ENCODE measurements at places on chromosomes 7 and 10.
A peak's percentile ranks its signal among the peaks of the same experiment; 100 is the strongest.

GRCh38 chr10:28977518-28977917 lies 300.2 kb downstream of the BAMBI start:
- DNase-seq, result no peak

DNA sequence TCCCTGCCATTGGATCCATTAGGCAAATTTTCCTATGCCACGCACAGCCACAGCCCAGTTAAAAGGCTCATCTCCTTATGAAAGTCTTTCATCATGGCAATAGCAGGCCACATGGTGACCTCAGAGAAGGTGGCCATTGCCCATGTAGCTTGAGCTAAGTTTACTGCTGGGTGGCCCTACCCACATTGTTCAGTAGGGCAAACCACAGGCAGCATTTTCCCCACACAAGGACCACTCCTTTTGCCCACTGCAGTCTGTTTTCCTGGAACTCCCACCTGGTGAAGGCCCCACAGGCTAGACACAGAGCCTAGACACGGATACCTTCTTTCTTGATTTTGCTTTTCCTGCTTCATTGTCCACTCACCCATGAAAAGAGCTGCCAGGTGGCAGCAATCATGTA lies 101.5 kb upstream of the NPVF start:
- no peak for DNase-seq

- peak; percentile 7 for DNase-seq
Observed at GRCh38 chr7:128902761-128903585, 7.5 kb downstream of the KCP start.

DNA sequence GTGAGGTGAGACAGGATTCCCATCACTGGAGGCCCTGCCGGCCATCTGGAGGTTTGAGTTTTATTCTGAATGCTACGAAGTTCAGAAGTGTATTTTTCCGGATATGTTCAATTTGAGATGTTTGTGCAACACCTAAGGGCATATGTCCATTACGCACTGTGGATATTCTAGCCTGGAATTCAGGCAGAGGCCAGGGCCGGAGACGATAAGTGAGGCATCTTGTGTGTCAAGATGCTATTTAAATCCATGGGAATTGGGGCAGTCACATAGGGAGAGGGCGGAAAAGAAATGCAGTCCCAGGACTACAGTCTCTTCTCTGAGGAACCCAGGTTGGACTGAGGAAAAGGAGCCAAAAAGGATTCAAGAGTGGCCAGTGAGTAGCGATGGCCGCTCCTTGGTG lies 1.9 kb upstream of the SUV39H2 start:
- DNase-seq, result no peak

DNA sequence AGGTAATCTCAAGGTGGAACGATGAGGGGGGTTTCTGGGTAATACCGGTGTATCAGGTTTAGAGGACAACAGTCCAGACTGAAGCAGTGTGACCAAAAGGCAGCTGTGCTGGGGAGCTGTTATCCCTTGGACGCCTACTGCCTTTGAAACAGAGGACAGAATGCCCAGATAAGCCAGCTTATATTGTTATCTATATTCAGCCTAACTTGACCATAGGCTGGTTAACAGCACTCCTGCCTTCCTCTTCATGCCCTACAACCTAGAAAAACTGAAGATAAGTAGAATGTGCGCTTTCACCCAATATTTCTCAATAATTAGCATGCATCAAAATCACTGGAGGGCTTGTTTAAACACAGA lies 44.9 kb downstream of the IL6 start:
- DNase-seq, result no peak

GRCh38 chr7:126535176-126535575 lies 717.6 kb downstream of the GRM8 start:
- no peak for DNase-seq

DNA sequence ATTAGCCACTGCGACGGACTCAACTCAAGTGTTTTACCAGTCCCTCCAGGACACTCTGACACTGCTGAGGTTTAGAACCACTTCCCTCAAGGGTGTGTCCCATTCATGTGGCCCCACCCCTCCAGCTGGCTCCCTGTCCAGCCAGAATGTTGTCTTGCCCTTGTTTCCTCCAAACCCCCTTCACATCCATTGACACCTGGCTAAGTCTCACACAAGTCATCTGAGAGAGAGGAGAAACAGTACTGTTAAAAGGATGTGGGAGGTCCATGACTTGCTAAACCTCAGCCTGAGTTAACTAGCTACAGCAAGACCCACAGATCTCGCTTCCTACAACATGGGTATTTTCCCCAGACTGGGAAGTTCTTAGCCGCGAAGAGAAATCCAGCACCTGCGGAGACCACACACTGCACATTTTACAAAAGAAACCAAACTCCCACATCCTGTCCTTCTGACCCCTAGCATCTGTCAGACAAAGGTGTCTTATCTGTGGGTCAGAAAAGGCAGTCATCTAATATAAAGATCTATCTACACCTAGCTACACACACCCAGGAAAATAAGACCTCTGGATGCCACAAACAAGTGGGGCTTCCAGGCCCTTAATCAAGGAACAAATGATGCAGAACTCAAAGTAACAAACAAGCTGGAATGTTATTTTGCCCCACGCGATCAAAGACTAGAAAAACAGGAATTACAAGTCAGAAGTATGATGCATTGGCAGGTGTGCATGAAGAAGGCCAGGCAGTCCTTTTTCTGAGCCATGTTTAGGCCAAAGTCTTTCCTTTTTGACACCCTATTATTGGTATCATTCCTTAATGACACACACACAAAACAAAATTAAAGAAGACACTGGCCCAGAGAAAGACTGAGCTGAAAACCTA lies 13.9 kb downstream of the OSBPL3 start:
- no peak for DNase-seq

DNA sequence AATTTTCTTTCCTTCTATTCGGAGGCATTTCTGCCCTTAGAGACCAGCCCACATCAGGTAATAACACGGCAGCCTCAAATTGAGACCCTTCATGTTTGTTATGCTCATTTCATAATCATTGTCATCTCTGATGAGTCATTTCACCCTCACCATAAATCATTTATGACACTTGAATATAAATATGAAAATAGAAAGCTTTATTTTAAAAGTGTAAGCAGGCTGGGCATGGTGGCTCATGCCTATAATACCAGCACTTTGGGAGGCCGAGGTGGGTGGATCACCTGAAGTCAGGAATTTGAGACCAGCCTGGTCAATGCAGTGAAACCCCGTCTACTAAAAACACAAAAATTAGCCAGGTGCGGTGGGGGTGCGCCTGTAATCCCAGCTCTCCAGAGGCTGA lies 57.4 kb upstream of the EGFR start:
- no peak for DNase-seq

DNA sequence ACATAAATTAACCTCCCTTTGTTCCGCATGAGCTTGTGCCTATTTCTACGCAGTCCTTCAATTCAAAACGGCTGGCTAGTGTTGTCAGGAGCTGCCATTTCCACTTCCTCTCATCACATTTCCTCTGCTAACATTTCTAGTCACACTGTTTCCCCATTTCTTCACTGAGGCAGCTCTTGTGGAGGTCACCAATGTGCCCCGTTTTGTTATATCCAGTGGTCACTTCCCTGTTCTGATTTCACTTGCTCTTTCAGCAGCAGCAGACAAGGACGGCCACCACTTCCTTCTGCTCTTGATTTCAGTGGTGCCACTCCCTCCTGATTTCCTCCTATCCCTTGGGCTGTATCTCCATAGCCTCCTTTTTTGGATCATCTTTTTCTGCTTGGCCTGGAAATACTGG lies 64.8 kb upstream of the SEC61G start:
- DNase-seq, result peak; percentile 36

DNA sequence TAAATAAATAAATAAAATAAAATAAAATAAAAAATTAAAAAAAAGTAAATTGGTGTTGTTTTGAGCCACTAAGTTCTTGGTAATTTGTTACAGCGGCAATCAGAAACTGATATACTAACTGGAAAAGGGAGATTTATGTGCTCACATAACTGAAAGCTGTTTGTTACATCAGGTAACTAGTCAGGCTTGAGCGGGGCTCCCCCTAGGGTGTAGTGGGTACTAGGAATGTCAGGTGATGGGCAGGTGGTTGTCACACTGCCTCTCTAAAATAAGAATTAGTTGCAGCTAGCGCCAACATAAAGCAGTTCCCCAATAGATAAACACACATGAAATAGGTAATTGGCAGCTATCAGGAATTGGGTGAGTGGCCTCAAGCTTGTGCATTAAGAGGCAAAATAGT lies 1336.9 kb downstream of the XPNPEP1 start:
- DNase-seq, result no peak

DNA sequence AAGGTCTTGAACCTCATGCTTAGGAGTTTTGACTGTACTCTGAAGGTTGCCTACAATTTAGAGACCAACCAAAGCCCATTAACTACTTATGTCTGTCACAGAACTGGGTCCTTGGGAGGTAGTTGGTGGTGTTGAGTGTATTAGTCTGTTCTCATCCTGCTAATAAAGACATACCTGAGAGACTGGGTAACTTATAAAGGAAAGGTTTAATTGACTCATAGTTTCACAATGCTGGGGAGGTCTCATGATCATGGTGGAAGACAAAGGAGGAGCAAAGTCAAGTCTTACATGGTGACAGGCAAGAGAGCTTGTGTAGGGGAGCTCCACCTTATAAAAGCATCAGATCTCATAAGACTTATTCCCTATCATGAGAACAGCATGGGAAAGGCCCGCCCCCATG lies 319.6 kb upstream of the ZMIZ1 start:
- DNase-seq, result no peak

GRCh38 chr10:49598986-49599385 lies 11.1 kb upstream of the SLC18A3 start:
- DNase-seq, result no peak

- DNase-seq, result no peak
Observed at GRCh38 chr10:43403911-43404703, 4.9 kb downstream of the HNRNPF start.

GRCh38 chr7:19705663-19706062 lies 3.2 kb downstream of the POLR1F start:
- no peak for DNase-seq

- DNase-seq, result peak; percentile 59
Observed at GRCh38 chr7:143395187-143396149, 13.2 kb downstream of the EPHA1 start.

DNA sequence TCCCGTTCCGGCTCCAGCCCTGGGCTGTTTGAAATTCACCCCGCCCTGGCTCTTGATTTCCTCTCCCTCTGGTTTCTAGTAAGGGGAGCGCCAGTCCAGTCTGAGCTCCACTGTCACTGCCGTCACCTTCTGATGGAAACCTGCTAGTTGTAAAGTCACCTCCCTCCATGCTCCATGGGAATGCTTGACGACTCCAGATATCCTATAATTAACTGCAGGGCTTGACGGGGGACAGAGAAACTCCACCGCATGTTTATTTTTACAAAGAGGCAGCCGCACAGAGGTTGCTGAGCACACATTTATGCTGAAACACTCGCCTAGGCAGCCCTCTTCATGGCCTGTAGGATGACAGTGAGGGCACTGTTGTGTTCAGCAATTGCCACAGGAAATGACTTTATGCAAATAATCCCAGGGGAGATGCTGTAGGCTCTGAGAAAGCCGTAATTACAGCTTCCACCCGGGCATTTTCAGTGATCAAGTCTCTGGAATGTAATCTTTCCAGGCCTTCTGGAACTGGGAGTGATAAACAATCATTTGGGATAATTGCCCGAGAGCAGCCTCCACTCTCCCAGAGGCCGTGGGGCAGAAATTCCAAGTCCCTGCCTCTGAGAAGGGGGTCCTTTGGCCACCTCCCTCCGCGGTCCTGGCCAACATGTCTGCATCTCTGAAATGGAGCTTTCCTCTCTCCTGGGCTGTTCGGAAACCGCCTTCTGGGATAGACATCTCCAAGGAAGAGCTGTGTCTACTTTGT lies 300.5 kb downstream of the KLF6 start:
- no peak for DNase-seq

DNA sequence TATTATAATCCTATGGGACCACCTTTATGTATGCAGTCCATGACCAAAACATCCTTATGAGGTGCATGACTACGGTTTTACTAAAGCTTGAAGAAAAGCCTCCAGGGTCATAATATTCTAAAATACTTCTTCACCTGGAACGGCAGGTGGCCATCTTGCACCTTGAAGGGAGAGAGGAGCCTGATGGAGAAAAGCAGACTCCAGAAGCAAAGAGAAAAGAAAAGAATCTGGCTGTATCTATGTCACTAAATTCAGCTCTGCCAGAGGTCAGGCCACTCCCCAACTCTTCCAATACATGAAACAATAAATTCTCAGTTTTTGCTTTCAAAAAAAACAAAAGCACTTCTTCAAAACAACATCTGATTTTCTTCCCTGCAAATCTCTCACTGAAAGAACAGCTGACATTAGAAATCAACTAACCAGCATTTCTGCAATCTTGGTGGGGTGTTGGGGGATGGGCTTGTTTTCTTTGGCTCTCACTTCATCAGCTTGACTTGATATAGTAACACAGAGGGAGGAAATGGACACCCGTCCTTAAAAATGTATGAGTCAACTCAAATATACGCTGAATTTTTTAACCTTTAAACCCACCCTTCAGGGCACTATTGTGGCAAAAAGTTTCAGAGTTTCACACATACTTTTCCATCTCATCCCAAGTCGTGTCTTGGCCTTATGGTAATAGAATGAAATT lies 21.7 kb downstream of the HIBADH start:
- no peak for DNase-seq

- DNase-seq, result no peak
Observed at GRCh38 chr10:47285381-47286115, 14.4 kb upstream of the GDF10 start.

- DNase-seq, result no peak
Observed at GRCh38 chr10:75649466-75649865, 218.0 kb downstream of the LRMDA start.

DNA sequence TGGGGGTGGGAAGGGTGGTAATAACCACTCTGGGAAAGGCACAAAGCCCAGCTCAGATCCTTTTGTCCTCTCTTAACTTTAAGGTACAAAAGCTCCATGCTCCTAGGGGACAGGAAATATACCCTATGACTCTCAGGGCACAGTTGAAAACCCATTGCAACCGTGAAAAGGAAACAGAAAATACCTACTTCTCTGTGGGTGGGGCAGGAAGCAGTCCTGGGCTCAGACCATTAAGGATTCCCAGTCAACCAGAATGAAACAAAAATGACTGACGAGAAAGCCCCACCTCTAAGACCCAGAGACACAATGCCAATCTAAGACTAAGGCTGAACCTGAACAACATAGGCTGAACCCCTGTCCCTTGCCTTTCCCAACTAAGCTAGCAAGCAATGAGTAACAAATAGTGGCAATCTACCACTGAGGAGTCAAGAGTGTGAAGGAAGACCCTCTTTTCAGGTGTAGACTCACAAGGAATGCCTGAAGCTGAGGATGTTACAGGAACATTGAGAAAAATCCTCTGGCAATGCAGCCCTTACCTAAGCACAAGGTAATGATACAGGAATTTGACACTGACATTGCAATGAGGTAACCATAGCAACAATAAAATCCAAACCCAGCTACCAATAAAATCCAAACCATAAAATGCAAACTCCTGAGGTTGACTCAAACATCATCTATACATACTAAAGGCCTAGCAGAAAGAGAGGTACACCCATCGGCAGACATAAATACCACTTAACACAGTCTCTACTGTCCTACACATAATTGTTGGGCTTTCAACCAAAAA lies 380.1 kb downstream of the HPSE2 start:
- DNase-seq, result no peak

GRCh38 chr7:46864716-46865115 lies 717.2 kb downstream of the TNS3 start:
- DNase-seq, result no peak

DNA sequence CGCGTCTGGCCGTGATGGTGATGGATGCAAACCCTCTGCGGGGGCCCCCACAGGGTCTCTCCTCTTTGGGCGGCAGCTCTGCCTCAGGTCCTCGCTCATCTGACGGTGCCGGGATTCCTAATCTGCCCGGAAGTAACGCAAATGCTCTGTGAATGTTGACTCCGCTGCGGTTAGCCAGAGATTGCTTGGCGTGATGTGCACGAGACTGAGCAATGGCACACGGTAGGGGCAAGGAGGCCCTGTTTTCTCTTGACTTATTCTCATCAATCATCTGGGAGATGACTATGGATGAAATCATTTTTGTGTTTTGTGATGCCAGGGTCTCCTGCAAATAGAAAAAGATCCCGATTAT lies 116.5 kb upstream of the ADAM12 start:
- DNase-seq, result no peak

Data from tibial artery (tissue), 4 donors.